ENCODE measurements at places on chromosomes 2 and 18. TPM values are rescaled to one million over a fixed set of nuclear protein-coding genes. Genes with fewer than 3 reads are reported as not detected.

- no peak for DNase-seq
Measured at GRCh38 chr18:76005632-76006208, 489.3 kb downstream of the ZNF516 start.

DNA sequence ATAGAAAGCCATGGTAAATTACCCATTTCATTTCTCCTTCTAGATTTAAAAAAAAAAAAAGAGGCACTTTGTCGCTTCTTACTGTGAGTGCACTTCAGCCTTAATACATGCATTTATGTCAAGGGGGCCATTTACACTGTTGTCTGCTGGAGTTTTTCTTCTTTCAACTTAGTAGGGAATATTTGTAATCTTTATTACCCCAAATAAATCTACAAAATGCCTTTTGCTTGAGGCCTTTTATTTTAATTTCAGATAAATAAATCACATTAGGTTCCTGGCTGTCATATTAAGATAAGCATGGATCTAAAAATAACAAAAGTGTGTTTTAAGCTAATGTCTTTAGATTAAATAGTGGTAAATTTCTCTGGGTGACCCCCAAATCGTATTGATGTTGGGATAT lies 276.0 kb downstream of the NCKAP5 start:
- DNase-seq: no peak

DNA sequence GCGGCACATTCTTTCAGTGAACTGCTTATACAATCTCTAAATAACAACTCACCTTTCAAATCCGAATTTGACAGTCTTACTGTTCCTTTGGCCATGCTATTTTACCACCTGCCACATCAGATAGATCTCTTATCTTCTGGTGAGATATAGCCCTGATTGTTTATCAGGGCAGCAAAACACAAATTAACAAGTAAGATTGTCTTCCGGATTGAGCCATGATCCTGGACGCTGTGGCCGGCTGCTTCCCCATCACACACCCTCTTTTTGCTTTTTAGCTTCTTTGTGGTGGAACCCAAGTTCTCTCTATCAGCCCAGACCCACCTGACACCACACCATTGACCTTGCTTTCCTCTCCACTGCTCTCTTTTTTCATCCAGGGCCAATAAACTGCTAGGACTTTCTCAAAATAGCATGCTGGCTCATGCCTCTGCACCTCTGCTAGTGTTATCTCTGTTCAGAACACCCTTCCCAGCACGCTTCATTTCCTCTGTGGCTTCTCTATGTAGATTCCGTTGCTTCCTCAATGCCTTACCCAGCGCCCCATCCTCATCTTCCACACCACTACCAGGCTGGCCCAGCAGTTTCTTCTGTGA lies 111.8 kb upstream of the CNTNAP5 start:
- no peak for DNase-seq

GRCh38 chr2:198468136-198468535 lies 663.7 kb downstream of the PLCL1 start:
- no peak for DNase-seq

DNA sequence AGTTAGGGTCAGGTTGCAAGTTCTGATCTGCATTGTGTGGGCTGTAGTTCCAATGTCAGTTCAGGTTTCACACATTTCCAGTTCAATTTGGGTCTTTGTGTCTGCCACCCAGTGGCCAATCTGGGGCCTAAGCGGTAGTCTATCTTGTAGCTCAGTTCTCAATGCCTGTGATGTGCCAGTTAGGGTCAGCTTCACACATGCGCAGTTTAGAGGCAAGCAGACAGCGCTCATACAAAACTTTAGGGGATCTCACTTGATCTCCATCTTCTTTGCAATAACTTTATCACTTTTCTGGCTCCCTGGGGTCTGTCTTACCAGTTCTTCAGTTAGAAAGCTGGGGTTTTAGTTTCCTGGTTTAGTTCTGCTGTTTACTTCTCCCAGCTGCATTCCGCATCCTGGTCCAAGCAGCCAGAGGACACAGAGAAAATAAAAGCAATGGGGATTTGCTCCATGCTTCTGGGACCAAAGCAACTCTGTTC lies 11.0 kb upstream of the ZNF24 start:
- DNase-seq: peak; percentile 52

- DNase-seq: no peak
Measured at GRCh38 chr2:157903626-157904025, 27.5 kb upstream of the ACVR1 start.

DNA sequence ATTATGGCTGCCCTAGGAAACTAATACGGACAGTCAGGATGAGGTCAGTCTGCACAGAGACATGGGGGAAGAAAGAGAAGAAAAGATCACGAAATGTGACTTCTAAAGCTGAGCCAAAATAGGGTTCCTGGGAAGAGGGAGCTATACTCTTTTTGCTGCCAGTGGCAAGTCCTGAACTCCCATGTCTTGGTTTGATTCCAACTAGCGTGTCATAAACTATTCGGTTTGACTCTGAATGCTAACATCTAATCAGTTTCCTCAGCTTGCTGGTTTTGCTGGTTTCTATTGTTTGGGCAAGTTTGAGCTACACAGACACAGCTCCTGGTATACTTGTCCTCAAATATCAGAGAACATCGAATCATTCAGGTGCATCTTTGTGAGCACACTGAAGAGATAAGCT lies 80.5 kb upstream of the CYP1B1 start:
- no peak for DNase-seq

DNA sequence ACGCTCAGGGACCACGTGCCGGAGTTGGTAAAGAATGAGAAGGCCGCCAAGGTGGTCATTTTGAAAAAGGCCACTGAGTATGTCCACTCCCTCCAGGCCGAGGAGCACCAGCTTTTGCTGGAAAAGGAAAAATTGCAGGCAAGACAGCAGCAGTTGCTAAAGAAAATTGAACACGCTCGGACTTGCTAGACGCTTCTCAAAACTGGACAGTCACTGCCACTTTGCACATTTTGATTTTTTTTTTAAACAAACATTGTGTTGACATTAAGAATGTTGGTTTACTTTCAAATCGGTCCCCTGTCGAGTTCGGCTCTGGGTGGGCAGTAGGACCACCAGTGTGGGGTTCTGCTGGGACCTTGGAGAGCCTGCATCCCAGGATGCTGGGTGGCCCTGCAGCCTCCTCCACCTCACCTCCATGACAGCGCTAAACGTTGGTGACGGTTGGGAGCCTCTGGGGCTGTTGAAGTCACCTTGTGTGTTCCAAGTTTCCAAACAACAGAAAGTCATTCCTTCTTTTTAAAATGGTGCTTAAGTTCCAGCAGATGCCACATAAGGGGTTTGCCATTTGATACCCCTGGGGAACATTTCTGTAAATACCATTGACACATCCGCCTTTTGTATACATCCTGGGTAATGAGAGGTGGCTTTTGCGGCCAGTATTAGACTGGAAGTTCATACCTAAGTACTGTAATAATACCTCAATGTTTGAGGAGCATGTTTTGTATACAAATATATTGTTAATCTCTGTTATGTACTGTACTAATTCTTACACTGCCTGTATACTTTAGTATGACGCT lies 5.8 kb downstream of the MYCN start:
- no peak for DNase-seq

- DNase-seq: no peak
Measured at GRCh38 chr18:28114472-28114871, 62.5 kb downstream of the CDH2 start.

Gene ACSL3
- 33.7 TPM for total RNA-seq

Gene MAP3K19
- total RNA-seq: not detected

Gene ASB18
- not detected for total RNA-seq

GRCh38 chr2:238450440-238450861 lies 23.7 kb downstream of the ASB1 start:
- DNase-seq: no peak

Gene IL1RL1
- 0.38 TPM for total RNA-seq

GRCh38 chr2:227388537-227389011 lies 825 bp upstream of the SCYGR1 start:
- no peak for DNase-seq

- no peak for DNase-seq
Measured at GRCh38 chr2:52445686-52446085, 1321.9 kb upstream of the CHAC2 start.

- DNase-seq: no peak
Measured at GRCh38 chr2:67463810-67464209, 66.7 kb downstream of the ETAA1 start.

DNA sequence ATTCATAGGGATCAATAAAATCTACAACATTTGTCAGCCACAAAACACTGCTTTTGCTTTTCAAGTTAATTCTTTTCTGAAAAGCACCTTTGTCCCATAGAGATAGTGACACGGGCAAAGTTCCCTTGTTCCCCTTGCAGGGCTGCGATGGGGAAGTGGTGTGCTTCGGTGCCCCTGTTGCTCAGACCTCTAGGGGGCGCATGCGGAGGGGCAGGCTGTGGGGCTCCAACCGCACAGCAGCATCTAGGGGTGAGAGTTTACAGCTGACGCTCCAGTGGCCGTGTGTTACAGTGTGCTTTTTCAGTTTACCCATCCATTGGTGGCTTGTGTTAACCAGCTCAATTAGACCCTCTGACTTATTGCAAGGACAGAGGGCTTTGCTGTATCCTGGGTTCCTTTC lies 1432.2 kb upstream of the ACVR2A start:
- no peak for DNase-seq

DNA sequence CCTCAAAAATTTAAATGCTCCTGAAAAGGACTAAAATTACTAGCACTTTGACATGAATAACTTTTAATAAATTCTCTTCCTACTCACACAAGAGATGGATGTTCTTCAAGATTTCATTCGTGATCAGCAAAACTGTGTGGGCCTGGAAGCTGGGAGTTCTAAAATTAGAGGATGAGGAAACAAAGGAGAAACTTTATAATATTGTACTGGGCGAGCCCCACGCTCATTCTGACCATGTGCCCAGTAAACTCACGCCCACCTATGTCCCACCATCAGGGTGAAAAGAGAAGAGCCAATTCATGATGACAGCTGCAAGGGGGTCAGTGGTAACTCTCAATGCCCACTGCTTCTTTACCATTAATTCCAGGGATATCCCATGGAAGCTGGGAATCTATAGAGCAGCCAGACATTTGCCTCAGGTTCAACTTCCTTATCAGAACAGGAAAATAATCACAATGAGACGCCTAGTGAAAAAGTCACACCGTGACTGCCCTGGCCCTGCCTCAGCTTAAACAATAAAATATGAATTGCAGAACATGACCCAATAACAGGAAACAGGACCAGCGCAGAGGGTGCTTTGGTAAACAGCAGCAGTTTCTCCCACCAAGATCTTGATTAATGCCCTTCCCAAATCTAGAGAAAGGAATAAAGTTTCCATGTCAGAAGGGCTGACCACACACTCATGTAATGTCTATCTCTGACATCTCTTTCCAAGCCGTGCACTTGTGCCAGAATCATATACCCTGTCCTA lies 438.6 kb downstream of the TXNL1 start:
- no peak for DNase-seq

- peak; percentile 17 for DNase-seq
Measured at GRCh38 chr2:111122631-111123421, 2.1 kb downstream of the BCL2L11 start.

GRCh38 chr2:88590998-88591613 lies 36.2 kb downstream of the EIF2AK3 start:
- DNase-seq: peak; percentile 30

DNA sequence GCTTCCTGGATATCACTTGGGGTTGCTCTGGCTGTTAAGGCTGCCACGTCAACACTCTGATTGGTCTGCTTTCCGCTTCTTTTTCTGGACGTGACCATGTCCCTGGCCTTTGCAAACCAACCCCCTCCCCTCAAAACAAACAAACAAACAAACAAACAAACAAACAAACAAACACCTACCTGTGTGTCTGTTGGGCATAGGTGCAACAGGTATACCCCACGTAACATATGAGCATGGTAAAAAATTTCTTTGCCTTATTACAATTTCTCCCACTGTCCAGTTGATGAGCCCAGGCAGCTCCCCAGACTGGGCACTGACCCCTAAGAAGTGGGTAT lies 80.6 kb downstream of the ADD2 start:
- no peak for DNase-seq

Gene EFHD1
- total RNA-seq: 0.35 TPM

GRCh38 chr2:46225730-46226129 lies 71.5 kb upstream of the EPAS1 start:
- no peak for DNase-seq

- no peak for DNase-seq
Measured at GRCh38 chr18:74453642-74454198, 3.4 kb downstream of the DIPK1C start.

DNA sequence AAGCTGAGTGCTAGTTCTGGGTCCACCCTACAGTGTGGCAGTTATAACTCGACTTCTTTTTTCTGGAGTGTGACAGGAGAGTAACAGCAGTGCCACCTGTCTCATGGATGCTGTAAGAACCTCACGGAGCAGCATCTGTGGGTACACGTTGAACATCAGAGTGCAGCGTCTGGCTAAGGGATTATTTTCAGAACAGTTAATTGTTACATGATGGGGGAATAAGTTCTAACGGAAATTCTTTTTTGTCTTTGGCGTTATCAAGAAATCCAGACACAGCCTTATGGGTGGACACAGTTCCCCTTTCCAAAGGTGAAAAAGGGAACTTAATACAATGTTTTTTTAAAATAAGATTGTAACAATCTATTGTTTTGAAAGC lies 28.3 kb upstream of the TOGARAM2 start:
- DNase-seq: no peak

Gene CREG2
- total RNA-seq: not detected

DNA sequence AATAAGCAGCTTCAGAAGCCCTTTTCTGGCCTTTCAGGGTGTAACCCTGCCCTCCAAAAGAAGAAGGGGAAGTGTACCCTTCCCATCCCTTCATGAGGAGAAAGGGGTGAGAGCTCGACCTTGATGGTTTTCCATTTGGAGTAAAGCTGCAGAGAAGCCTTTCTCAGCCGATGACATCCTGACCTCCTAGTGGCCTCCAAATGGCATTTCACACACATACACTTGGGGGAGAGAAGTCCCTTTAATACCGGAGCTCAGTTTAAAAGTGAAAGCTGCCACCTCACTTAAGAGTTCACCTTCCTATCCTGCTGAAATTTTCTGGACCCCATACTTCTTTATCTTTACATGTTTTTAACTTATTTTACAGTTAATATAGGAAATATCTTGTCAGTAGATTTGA lies 716.7 kb downstream of the DCDC2C start:
- no peak for DNase-seq

DNA sequence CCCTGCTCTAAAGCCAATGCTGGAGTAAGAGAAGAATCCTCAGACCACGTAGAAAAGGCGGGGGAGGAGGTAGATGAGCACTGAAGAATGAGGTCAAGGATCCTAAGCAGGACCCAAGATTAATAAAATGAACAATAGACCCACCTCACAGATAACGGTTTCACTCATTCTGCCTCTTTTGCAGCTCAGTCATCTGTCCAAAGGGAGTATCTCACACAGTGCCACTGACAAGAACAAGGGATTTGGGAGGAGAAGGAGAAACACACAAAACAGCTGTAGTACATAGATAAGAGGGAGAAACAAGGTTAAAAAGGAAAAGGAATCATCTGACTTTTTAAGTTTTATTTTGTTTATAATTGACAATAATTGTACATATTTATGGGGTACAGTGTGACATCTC lies 30.9 kb upstream of the SULT1C4 start:
- DNase-seq: no peak

Data from activated T-cell treated with anti-CD3 and anti-CD28 coated beads, Interleukin-2, amount 50 U/mL, for 4 hours (primary cell).